ENCODE measurements at places on chromosomes 2 and 18.

DNA sequence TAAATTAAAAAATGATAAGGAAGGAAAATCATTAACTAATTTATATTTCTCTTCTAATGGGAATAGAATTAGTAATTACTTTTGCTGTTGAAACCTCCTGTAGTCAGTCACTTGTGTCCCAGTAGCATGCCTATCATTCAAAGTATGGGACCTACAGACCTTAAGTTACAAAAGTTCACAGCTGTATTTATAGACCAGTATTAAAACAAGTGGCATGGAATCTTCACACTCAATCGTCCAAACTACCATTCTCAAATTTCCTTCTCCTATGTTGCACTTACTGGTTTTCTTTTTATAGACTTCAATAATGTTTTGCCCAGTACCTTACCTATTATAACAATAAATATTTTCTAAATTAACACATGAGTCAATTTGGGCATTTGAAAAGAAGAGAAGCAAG is 639.9 kb downstream of the ERBB4 start:
- no peak for DNase-seq

DNA sequence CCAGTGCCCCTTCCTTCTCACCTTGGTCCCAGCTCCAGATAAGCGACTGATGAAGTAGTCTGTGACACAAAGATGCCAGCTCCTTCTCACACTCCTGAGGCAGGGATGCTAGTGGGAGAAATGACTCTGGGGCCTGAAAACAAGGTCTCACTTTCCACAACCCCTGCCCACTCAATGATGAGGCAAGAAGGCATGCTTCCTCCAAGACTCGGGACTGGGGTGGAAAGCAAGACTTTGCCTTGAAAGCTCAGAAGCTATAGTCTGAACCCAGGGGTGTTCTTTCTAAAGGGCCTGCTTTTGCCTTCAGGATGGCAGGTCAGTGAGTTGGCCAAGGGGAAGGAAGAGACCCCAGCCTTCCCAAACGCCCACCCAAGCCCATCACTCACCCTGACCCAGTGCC is 1.4 kb downstream of the CCDC142 start:
- DNase-seq = no peak

- peak; percentile 57 for DNase-seq
Measured at GRCh38 chr2:40488927-40489677, 37.2 kb upstream of the SLC8A1 start.

DNA sequence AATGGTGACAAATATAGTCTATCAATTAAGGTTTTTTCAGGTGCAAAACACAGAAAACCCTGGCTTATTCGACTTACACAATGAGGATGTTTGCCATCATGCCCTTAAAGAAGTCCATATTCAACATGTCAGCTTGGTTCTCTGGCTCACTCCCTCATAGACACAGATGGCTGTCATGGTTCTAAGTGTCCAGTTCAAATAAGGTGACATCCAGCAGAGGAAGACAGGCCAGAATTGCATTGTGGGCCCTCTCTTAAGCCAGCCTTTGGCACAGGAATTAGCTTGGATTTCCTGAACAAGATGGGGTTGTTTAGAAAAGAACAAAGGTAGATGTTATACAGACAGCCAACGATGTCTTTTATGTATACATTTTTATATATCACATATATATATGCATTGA is 18.7 kb upstream of the SLC1A4 start:
- DNase-seq = no peak

- DNase-seq = no peak
Measured at GRCh38 chr2:16037808-16038457, 97.6 kb downstream of the MYCN start.

- peak; percentile 77 for DNase-seq
Measured at GRCh38 chr2:84481702-84482101, 22.6 kb upstream of the SUCLG1 start.

GRCh38 chr2:223481486-223481885 is 120.7 kb downstream of the SCG2 start:
- DNase-seq = no peak

GRCh38 chr2:228446734-228447133 is 265.2 kb upstream of the SPHKAP start:
- DNase-seq = no peak

DNA sequence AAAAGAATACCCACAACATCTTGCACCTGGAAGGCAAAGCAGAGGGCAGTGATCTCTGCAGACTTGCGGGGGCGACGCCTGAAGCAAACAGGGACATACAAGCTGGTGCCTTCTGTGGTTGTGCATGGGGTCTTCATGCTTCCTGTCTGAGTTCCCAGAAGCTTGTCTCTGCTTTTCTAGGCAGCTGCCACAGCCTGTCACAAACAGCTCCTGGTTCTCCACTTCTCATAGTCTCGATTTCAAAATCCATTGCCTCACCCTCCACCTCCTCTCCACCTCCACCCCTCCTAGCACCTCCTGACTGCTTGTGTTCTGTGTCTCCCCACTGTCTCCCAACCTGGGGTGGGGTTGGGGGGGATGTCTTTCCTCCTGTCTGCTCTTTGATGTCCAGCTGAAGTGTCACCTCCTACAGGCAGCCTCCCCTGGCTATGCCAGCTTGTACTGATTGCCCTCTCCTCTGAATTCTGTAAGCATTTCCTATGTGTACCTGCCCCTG is 1.7 kb upstream of the PROC start:
- DNase-seq = no peak

GRCh38 chr2:98839292-98839691 is 96.7 kb downstream of the CRACDL start:
- DNase-seq = peak; percentile 19

GRCh38 chr18:2495381-2495780 is 75.9 kb downstream of the METTL4 start:
- no peak for DNase-seq

DNA sequence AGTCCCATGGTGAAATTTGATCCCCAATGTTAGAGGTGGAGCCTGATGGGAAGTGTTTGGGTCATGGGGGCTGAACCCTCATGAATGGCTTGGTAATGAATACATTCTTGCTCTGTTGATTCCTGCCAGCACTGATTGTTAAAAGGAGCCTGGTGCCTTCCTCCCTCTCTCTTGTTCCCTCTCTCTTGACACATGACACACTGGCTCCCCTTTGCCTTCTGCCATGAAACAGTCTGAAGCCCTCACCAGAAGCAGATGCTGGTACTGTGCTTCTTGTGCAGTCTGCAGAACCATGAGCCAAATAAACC is 30.6 kb upstream of the EPC2 start:
- DNase-seq = no peak

DNA sequence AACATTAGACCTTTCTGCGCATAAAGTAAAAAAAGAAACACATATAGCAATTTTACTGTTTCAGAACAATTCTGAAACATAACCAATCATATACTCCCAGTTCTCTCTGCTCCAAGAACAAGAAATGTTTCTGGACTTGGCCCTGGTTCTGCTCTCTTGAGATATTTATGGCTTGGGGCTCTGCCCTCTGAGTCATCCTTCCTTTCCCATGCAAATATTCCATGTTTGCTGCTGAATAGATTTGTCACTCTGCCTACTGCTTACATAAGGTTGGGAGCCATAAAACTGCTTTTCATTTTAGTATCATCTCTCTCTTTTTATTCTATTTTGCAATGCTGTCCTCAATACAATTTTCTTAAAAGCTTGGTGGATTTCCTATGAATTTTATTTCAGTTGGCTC is 499.6 kb upstream of the ACVR2A start:
- no peak for DNase-seq

DNA sequence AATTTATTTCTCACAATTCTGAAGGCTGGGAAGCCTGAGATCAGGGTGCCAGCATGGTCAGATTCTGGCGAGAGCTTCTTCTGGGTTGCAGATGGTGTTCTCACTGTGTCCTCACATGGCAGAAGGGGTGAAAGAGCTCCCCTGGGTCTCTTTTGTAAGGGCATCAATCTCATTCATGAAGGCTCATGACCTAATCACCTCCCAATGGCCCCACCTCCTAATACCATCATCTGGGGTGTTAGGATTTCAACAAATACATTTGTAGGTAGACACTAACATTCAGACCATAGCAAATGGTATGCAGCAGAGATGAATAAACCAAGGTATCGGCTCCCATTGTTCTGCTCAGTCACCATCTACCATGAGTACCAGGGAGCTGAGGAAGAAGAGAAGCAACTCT is 32.7 kb downstream of the YPEL5 start:
- no peak for DNase-seq

DNA sequence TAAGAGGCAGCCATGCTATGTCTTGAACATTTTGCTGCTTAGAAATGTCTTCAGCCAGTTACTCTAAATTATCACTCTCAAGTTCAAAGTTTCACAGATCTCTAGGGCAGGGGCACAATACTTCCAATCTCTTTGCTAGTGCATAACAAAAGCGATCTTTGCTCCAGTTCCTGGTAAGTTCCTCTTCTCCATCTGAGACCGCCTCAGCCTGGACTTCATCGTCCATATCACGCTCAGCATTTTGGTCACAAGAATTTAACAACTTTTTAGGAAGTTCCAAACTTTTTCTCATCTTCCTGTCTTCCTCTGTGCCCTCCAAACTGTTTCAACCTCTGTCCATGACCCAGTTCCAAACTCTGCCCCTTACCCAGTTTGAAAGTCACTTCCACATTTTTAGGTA is 8.8 kb upstream of the SLC35F5 start:
- DNase-seq = no peak

GRCh38 chr18:32258148-32258547 is 68.3 kb downstream of the MEP1B start:
- DNase-seq = no peak

GRCh38 chr2:164565359-164565758 is 55.9 kb downstream of the GRB14 start:
- DNase-seq = no peak

- no peak for DNase-seq
Measured at GRCh38 chr18:62558015-62558663, 35.3 kb downstream of the ZCCHC2 start.

DNA sequence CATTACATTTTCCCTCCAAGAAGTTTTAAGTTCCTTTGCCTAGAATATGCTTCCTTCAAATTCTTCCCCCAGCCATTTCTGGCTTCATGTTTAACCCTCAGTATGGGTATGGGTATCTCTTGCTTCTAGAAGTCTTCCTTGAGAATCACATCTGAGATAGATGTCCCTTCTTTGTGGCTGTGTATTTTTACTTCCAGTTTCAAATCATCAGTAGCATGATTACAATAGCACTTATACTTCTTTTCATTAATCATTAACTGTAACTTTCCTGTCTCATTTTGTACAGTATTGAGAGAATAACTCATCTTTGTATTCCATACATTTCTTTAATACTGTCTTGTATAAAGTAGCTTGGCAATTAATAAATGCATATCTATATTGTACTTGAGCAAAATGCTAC is 17.3 kb upstream of the PDE1A start:
- no peak for DNase-seq

GRCh38 chr2:45329045-45329677 is 281.9 kb downstream of the SRBD1 start:
- DNase-seq = peak; percentile 45

DNA sequence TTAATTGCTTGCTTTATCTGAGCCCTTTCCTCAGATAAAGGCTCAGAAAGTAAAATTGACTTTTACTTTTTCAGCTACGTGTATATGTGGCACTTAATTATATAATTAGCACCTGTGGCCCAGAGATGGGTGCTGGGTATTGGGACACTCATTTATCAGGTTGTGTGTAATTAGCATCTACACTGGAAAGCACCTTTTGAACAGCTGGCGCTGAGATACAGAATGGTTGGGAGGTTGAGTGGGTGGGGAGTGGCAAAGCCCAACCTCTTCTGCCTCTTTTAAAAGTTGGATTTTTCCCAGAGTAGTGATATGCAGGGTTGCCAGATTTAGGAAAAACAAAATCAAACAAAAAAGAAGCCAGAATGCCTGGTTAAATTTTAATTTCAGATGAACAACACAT is 23.9 kb downstream of the SPTBN1 start:
- no peak for DNase-seq

- no peak for DNase-seq
Measured at GRCh38 chr2:53715568-53715967, 52.0 kb upstream of the CHAC2 start.

- peak; percentile 23 for DNase-seq
Measured at GRCh38 chr18:36757991-36758390, 70.8 kb downstream of the TPGS2 start.

DNA sequence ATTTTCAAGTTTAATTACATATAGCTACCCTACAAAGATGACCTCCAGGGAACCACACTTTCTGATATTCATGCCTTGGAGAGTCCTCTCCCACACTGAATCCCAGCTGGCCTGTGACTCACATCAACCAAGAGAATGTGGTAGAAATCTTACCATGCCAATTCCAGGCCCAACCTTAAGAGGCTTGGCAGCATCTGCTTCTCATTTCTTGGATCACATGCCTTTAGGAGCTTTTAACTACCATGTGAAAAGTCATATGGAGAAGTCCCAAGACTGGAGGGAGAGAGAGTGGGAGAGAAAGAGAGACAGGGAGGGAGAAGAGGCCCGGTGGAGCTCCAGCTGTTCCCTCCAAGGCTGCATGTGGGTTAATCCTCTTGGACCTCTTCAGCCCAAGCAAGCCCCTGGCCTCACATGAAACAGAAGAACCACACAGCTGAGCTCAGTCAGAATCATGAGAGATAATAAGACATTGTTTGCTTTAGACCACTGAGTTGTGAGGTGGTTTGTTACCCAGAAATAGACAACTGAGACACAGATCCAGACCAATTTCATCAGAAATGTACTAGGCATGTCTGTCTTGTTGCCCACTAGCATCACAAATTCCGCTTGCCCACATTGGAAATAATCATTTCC is 190.7 kb downstream of the MTCL1 start:
- peak; percentile 88 for DNase-seq

DNA sequence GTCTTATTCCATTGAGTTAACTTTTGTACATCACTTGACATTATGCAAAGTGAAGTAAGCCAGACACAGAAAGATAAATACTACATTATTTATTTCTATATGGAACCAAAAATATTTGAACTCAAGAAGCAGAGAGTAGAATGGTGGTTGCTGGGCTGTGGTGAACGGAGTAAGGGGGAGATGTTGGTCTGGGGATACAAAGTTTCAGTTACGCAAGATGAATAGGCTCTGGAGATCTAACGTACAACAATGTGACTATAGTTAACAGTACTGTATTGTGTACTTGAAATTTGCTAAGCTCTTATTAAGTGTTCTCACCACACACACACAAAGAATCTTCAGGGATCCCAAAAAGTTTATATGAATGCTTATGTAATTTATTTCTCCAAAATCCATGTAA is 124.8 kb upstream of the VWC2L start:
- no peak for DNase-seq

DNA sequence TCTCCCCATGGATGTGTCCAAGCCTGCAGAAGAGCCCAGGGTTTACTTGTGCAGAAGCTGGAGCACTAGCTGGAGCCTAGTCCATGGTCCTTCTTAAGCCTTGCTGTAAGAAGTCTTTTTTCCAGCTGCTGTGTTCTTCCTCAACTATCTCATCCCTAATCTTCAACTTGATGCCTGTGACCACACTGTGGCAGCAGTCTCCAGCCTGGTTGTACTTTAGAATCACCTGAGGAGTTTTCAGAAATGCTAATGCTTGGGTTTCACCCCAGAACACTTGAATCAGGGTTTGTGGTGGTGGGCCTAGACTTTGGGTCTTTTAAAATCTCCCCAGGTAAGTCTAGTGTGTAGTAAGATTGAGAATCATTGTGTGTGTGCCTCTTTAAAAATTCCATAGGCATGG is 173.6 kb downstream of the ADCYAP1 start:
- DNase-seq = no peak

- DNase-seq = no peak
Measured at GRCh38 chr2:41129988-41130387, 678.1 kb upstream of the SLC8A1 start.

- DNase-seq = no peak
Measured at GRCh38 chr2:140270224-140270623, 1490.0 kb upstream of the NXPH2 start.

Measured in IMR-90 (cell line).